Small intestine (tissue), 16 donors: ENCODE measurements at places on chromosomes 2 and 18. TPM values are rescaled to one million over a fixed set of nuclear protein-coding genes. Genes with fewer than 3 reads are reported as not detected.

The GALNT14 gene
- 0.24 TPM for polyA plus RNA-seq

The GRHL1 gene
- 0.45 TPM for polyA plus RNA-seq

The RTP5 gene
- polyA plus RNA-seq = 0.04 TPM

The TAF1B gene
- polyA plus RNA-seq = 2.2 TPM

DNA sequence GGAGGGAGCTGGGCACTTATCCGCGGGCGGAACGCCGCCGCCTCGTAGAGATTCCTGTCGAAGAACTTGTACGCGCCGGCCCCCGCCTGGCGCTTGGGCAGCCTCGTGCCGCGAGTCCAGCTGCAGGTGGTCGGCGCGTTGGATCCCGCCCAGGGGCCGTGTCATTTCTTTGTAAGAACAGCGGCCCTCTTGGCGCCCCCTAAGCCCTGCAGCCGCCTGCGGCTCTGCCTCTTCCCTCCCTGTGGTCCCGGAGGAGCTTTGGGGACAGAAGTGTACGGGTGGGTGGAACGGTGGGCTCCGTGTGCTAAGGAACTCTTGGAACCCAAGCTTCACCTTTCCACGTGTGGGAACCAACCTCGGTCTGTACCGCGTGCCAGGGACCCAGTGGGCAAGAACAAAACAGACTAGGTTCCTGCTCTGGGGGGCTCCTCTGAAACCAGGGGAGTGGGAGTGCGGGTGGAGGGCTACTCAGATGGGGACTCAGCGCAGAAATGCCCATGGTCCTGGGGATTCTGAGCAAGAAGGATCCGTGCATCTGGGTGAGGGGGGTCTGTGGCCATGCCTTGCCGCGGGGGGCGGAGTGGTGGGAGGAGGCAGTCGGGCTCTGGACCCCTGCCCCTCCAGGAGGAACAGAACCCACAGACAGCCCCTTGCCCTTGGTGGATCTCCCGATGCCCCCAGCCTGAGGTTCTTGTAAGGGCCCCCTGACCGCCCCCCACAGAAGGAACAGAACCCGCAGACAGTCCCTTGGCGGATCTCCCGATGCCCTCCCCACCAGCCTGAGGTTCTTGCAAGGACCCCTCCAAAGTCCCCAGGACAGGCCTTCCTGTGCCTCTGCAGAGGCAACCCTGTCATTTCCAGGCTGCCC is 1.5 kb downstream of the GPC1 start:
- no peak overlapping the region for H3K4me3 ChIP-seq
- DNase-seq = no peak
- H3K4me1 ChIP-seq = peaks cover 2% of the 10 kb centered on the region
- H3K36me3 ChIP-seq = no peaks in the 10 kb centered on the region
- no peak overlapping the region for H3K27ac ChIP-seq

DNA sequence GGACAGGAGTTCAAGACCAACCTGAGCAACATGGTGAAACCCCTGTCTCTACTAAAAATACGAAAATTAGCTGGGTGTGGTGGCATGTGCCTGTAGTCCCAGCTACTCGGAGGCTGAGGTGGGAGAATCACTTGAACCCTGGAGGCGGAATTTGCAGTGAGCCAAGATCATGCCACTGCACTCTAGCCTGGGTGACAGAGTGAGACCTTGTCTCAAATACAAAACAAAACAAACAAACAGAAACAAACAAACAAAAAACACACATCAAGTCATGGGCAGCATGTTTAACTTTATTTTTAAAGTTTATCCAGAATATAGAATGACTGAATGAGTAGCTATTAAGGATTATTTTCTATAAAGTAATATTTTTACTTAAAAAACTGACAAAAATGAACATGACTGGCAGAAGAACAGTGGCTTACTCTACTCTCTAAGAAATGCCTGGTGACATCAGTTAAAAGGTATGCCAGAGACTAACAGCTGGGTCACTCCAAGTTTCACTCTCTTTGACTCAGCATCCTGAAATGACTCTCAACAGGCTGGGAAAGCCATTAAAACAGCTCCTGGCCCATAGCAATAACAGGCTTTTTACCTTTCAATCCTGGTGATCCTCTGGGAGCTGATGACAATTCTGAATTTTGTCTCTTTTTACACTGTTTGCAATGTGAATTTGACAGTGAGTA is 281.6 kb upstream of the STON1 start:
- peaks cover 22% of the 10 kb centered on the region for H3K4me1 ChIP-seq
- no peak overlapping the region for H3K4me3 ChIP-seq
- H3K36me3 ChIP-seq = no peaks in the 10 kb centered on the region
- DNase-seq = peak; percentile 56

DNA sequence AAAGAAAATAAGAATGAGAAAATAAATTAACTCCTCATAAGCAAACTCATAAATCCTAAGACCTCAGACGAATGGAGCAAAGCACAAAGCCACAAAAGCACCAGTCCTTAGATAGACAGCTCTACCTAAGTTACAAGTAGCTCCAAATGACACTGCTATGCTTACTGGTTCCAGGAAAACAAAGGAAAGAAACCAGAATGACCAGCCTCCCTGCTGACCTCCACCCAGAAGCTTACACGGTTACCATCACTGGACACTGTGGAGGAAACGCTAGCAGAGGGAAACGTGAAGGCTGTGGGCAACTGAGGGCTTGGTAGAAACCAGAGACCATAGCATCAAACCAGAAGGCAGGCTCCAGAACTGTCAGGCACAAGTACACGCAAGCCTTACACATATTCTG is 67.8 kb downstream of the STK39 start:
- no peak overlapping the region for H3K27ac ChIP-seq
- no peak for DNase-seq
- peaks cover 3% of the 10 kb centered on the region for H3K36me3 ChIP-seq
- no peaks in the 10 kb centered on the region for H3K27me3 ChIP-seq

DNA sequence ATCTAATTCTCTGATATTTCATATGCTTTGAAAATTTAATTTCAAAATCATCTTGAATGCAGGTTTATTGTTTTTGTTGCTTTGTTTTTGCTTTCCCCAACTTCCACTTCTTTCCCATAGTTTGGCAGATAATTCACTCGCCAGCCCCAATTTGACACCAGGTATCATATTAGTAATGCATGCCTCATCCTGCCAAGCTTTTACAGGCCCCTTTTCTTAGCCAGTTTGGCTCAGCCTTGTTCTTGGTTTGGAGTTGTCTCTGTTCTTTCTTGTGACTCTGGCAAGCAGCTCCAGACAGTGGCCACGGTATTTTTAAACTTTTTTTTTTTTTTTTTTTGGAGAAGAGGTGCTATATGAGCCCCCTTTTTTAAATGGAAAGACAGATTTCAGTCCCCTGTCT is 65.3 kb downstream of the PMS1 start:
- DNase-seq = no peak
- no peak overlapping the region for H3K27ac ChIP-seq
- H3K36me3 ChIP-seq = peaks cover 15% of the 10 kb centered on the region
- no peak overlapping the region for H3K4me3 ChIP-seq

DNA sequence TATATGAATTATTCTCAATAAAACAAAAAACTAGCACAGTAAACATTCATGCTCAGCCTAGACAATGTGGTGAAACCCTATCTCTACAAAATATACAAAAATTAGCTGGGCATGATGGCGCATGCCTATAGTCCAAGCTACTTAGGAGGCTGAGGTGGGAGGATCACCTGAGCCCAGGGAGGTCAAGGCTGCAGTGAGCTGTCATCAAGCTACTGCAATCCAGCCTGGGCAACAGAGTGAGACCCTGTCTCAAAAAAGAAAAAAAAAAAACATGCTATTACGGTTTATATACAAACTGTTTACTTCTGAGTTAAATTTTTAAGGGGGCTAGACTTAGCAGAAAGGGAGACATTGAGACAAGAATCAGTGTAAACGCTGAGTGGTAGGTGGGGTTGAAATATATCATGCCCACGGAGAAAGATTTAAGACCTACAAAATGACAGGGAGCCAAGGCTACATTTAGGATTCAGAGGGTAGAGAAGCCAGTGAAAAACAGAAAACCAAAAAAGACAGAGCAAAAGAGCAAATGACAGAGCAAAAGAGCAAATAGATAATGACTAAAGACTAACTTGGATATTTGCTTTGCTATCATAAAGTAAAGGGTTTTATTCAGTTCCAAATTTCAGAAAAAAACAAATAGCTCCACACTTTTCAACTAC is 7.5 kb downstream of the TTC32 start:
- no peaks in the 10 kb centered on the region for H3K27me3 ChIP-seq
- H3K4me1 ChIP-seq = no peaks in the 10 kb centered on the region
- no peak for DNase-seq
- peaks cover 5% of the 10 kb centered on the region for H3K36me3 ChIP-seq
- H3K27ac ChIP-seq = no peak overlapping the region

DNA sequence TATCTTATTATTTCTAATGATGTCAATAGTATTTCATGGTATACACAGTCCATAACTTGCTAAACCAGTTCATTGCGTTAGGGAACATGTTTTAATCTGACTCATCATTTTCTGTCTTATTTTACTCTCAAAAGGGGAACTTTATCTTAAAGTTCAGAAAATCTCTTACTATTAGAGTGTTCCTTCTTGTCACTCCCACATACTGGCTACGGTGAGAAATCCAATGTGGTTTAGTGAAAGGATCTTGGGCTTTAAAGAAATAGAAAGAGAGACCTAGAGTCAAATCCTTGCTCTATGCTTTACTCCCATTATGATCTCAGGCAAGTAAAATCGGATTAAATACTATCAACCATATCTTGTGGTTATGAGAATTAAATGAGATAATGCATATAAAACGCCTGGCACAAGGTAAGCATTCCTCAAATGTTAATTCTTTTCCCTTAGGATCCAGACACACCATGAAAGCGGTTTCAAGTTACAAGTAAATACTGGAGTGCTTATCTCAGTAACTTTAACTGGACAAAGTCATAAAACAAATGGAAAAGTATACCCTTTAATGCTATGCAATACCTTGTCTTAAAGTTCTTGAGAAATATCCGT is 576.0 kb downstream of the ARHGAP15 start:
- no peak overlapping the region for H3K27ac ChIP-seq
- DNase-seq = no peak
- H3K36me3 ChIP-seq = no peaks in the 10 kb centered on the region
- H3K4me3 ChIP-seq = no peak overlapping the region

- no peak for DNase-seq
- no peak overlapping the region for H3K27ac ChIP-seq
- H3K4me1 ChIP-seq = no peaks in the 10 kb centered on the region
- no peaks in the 10 kb centered on the region for H3K36me3 ChIP-seq
These were observed 17.7 kb downstream of the ROCK2 start for GRCh38 chr2:11326677-11327211.

GRCh38 chr2:33272001-33272400 is 204.4 kb upstream of the RASGRP3 start:
- no peak overlapping the region for H3K27ac ChIP-seq
- no peak for DNase-seq
- no peaks in the 10 kb centered on the region for H3K4me1 ChIP-seq

DNA sequence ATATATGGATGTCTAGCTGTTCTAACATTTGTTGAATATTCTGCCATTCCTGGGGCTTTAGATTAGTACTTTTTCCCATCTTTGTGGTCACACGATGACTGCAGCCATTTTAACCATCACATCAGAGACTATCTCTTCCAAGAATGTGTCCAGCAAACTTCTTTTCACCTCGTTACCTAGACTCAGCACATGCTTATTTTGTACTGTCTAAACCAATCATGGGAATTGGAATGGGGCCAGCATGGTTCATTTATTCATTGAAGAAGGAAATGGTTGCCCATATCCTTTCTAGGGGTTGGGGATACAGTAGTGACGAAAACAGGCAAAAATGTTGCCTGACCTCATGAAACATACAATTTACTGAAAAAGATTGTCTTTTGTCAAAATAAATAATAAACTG is 2.5 kb upstream of the VRK2 start:
- DNase-seq = no peak
- no peak overlapping the region for H3K4me3 ChIP-seq
- no peaks in the 10 kb centered on the region for H3K4me1 ChIP-seq
- H3K27ac ChIP-seq = no peak overlapping the region
- no peaks in the 10 kb centered on the region for H3K36me3 ChIP-seq
- H3K27me3 ChIP-seq = no peaks in the 10 kb centered on the region

- H3K4me1 ChIP-seq = no peaks in the 10 kb centered on the region
- DNase-seq = no peak
- no peak overlapping the region for H3K27ac ChIP-seq
These were observed 2.2 kb upstream of the SERTAD2 start for GRCh38 chr2:64655873-64656272.

DNA sequence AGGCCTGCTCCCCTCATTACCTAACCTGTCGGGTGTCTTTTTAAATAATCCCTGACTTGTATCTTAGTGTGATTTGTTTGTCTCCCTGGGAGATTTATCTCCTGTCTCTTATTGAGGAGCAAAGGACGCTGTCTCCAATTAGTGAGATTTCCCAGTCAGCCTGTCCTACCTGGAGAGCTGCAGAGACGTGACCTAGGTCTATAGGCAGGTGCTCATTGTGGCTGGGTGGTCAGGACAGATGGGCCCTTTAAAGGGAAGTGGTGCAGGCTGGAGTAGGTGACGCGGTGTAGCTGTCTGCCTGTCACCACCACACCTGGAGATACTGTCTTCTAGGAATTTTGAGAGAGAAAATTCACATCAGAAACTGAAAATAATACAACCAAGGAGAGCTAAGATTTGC is 28.0 kb downstream of the PLB1 start:
- H3K36me3 ChIP-seq = no peaks in the 10 kb centered on the region
- no peak overlapping the region for H3K27ac ChIP-seq
- peaks cover 8% of the 10 kb centered on the region for H3K27me3 ChIP-seq
- peak; percentile 53 for DNase-seq
- H3K4me3 ChIP-seq = no peak overlapping the region

GRCh38 chr2:125398738-125399524 is 1257.0 kb upstream of the GYPC start:
- no peaks in the 10 kb centered on the region for H3K36me3 ChIP-seq
- DNase-seq = no peak
- no peak overlapping the region for H3K4me3 ChIP-seq
- H3K27me3 ChIP-seq = no peaks in the 10 kb centered on the region
- no peaks in the 10 kb centered on the region for H3K4me1 ChIP-seq

DNA sequence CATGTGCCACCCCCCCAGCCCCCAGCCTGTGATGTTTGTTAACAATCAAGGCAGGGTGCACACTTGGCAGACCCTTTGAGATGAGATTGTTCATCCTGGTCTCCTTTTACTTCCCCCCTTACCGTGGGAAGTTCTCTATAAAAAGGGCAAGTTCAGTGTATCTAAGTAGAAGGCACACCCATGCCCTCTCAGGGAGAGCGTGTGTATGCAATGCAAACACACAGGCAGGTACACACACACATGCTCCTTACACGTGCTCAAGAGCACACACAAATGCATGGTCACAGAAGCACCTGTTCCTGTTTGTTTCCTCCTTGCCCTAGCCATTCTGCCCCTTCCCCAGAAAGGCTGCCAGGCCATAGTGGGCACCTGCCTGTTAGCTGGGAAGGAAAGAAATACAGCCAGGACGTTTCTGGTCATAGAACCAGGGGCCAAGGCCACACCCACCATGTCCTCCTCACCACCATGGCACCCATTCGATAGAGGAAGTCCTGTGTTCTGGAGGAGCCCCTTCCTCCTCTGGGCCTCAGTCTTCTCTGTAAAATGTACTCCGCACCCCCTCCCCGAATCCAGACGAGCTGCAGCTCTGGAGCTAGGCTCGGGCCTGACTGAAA is 3.1 kb downstream of the ATOH8 start:
- no peak overlapping the region for H3K4me3 ChIP-seq
- H3K4me1 ChIP-seq = no peaks in the 10 kb centered on the region
- H3K27me3 ChIP-seq = no peaks in the 10 kb centered on the region
- H3K36me3 ChIP-seq = peaks cover 5% of the 10 kb centered on the region
